ENCODE measurements at places on chromosomes 2 and 18.

GRCh38 chr2:197628043-197628500, 47.3 kb downstream of the RFTN2 start:
- no peak for DNase-seq

- DNase-seq, result no peak
Observed at GRCh38 chr2:27932396-27932795, 41.9 kb downstream of the BABAM2 start.

GRCh38 chr18:61896757-61897156, 4.0 kb upstream of the RNF152 start:
- DNase-seq, result no peak

DNA sequence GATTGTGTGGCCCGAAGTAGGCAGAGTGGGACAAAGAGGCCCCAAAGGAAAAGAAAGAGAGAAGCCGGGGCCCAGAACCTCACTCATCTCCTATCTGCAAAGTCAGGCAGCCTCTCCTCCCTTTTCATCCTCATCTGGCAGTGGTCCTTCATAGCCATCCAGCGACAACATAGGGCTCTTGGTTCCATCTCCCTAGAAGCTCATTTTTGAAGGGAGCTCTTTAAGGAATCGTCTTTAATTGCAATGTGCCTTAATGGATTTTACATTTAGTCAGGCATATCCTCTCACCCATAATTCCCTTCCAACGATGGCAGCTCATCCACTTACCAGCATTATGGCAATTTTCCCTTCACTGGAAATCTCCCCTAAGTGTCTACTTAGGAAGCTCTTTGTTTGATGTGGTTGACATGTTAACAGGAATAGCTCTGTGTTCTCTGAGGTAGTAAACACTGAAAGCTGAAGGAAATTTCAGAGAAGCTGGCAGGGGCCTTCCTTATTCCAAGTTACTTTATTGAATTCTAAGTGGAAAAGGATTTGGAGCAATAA, 780.6 kb downstream of the TSN start:
- no peak for DNase-seq

GRCh38 chr18:49082714-49083688, 132.2 kb upstream of the SMAD7 start:
- DNase-seq, result no peak

DNA sequence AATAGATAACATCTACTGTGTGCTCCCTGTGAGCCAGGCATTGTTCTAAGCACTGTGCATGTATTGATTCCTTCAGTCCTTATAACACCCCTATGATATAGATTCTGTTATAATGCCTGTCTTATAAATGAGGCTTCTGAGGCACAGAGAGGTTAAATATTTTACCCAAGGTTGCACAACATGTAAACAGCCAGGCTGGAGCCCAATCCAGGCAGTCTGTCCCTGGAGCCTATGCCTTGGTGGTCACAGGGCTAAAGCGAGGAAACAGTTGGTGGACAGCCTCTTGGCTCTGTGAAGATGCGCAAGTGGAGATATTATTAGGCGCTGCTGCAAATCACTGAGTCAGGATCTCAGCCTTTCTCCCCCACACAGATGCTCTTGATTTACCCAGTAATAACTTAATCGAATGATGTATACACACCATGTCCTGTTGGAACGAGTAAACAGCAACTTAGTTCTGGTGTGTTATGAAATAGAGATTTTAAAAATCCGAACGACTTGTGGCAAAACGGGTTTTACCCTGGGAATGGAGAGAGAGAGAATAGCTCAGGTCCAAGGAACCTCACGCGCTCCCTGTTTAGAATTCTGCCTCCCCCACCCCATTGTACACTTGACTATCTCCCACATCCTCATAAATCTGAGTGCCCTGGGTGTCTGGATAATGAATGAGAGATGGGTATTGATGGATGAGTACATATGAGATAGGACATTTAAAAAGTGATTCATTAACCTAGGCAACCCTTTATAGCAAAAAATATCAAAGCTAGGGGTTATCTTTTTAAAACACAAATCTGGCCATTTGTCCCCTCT, 231.9 kb downstream of the BCL2 start:
- no peak for DNase-seq

- DNase-seq, result no peak
Observed at GRCh38 chr2:215507136-215507535, 71.3 kb upstream of the FN1 start.

GRCh38 chr2:171142398-171142797, 18.3 kb downstream of the TLK1 start:
- DNase-seq, result no peak

GRCh38 chr18:36194600-36195315, 7.5 kb downstream of the MOCOS start:
- DNase-seq, result no peak

- DNase-seq, result no peak
Observed at GRCh38 chr2:191274413-191274815, 29.2 kb downstream of the MYO1B start.

DNA sequence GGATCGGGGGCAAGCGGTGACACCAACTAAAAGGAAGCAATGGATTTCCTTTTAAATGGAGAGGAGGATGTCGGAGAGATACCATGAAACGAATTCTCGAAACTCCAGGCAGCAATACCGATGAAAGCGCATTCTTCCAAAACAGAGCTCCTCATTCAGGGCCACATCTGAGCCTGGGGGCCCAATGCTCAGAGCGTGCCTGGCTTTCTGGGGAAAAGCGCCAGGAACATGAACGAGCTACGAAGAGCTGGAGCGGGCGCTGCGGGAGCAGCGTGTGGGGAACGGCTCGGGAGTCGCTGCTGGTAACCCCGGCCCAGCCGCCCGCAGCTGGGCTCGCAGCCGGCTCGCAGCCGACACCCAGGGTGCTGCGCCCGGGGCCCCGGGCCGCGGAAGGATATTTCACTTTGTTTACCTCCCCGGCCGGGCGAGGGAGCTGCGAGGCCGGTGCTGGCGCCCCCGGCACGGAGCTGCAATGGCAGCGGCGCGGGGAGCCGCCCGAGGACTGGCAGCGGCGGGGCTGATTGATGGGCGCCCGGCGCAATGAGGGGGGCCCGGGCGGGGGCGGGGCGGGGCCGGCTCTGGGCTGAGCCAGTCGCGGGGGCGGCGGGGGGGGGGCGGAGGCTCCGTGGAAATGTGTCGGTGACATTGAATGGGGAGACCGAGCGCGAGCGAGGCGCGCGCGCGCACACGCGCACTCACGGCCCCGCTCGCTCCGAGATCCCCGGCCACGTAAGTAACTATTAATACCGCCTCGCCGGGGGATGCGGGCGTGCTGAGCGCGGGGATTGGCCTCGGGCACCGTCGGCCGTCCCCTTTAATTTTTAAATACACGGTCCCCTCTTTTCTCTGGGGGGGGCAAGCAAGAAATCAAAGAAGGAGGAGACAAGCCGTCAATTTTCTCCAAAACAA, at the start of gene TRIB2:
TRIB2 (plus strand) TSS at position 655 of the 909 bp plus-strand sequence. CDS start 1,372 bp downstream, outside the sequence.
- peak; percentile 80 for DNase-seq

DNA sequence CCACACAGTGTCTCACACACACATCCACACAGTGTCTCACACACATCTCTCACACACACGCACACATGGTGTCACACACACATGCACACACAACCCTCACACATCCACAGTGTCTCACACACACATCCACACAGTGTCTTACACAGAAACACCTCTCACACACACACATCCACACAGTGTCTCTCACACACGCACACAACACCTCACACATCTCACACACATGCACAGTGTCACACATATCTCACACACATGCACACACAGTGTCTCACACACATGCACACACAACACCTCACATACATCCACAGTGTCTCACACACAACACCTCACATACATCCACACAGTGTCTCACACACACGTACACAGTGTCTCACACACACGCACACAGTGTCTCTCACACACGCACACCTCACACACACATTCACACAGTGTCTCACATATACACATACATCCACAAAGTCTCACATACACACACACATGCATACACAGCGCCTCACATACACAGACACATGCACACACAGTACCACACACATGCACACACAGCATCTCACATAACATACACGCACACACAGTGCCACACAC, 473.9 kb upstream of the HS6ST1 start:
- DNase-seq, result no peak

- DNase-seq, result no peak
Observed at GRCh38 chr18:74395648-74396154, 61.4 kb downstream of the DIPK1C start.

DNA sequence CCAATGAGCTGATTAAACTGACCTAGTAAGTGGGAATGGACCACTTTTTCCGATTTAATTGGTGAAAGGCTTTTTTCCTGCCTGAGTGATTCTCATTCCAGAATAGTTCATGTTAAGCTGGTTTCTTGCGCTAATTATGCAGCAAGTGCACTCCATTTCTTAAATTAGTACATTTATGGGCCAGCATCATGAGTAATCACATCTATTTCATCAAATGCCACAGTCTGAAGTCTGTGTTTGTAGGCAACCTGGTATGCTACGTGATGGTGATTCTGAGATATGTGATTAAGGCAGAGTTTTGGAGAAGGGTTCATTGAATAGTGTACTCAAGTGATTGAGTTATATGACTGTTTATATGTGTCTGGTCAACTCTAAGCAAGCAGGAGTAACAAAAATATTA, 128.0 kb upstream of the BOD1L2 start:
- no peak for DNase-seq

DNA sequence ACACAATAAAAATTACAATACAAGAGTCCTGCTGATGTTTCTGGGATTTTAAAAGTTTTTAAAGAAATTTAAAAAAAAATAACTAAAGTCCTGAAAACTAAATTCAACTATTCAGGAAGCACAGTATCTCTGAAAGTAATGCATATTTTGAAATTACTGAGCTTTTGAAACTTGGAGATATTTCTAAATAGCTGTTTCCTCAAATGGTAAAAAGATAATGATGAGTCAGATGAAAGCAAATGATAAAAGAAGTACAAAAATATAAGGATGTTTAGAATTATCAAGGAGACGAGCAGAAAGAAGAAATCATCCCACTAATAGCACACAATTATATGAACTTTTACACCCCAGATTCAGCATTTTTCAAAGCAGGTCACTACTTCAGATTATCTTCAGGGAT, 90.2 kb upstream of the SLC25A52 start:
- DNase-seq, result no peak

- DNase-seq, result no peak
Observed at GRCh38 chr18:75160364-75160763, 48.6 kb downstream of the PTGR3 start.

- no peak for DNase-seq
Observed at GRCh38 chr18:54736981-54737380, 91.3 kb upstream of the RAB27B start.

GRCh38 chr2:180507028-180507427, 473.4 kb upstream of the UBE2E3 start:
- DNase-seq, result no peak

GRCh38 chr2:45220227-45220626, 211.0 kb upstream of the SIX2 start:
- DNase-seq, result no peak

GRCh38 chr2:22056621-22057132, 932.9 kb downstream of the TDRD15 start:
- no peak for DNase-seq

DNA sequence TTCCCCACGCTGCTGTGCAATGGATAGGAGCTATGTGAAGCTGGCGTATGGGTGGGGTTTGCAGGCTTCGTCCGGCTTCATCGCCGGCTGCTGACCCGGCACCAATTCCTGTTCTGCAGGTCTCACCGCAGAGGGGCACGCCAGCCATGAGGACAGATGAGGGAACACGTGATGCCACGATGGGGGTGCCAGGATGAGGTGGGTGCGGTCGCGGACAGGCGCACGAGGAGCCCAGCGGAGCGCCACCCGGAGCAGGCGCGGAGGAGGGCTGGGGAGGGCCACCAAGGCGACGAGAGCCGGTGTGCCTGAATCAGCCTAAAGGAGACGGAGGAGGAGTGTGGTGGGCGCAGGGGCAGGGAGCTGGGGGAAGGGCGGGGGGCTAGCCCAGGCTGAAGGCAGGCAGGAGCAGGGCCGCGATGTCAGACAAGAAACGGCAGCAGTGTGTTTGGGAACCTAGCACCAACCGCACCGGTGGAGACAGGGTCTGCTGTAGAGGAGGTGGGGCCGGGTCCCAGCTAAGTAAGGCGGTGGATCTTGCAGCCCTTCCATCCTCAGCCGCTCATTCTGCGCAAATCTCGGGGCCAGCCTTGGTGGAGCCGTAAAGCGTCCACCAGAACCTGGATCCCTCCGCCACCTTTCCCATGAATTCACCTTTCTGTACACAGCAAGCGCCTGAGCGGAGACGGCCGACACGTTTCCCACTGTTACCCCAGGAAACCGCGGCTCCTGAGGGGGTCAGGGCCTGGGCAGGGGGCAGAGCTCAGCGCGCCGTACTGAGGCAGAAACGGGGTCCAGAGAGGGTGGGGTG, 17.0 kb upstream of the CD8A start:
- no peak for DNase-seq

DNA sequence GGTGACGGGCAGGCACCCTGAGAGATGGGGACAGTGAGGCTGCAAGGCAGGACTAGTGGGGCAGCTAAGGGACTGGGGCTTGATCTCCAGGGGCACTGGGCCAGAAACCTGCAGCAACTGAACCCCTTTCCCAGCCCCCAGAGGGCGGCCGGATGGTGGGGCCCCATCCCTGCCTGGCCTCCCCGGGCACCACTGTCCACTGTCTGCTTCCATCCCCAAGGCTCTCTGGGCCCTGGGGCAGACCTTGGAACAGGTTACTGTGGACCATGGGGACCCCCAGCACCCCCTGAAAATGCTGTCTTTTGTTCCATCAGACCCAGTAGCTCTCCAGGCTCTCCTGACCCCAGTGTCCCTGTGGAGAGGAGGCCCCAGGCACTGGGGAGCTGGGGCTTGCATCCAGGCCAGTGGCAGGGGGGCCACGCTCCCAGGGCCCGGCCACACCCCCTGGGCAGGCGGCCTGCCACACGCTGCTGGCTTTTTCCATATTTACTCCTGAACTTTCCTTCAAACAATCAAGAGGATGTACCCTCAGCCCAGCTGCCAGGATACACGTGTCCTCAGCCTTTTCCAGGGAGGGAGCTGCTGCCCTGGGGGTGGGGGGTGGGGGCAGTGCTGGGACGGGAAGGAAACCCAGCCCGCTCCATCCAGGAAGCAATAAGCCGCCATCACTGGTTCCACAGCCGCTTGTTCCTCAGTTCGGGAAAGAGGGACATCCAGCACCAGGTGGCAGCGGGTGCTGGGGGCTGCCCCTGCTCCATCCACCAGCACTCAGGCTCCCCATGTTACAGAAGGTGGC, 102.3 kb upstream of the ODC1 start:
- no peak for DNase-seq

DNA sequence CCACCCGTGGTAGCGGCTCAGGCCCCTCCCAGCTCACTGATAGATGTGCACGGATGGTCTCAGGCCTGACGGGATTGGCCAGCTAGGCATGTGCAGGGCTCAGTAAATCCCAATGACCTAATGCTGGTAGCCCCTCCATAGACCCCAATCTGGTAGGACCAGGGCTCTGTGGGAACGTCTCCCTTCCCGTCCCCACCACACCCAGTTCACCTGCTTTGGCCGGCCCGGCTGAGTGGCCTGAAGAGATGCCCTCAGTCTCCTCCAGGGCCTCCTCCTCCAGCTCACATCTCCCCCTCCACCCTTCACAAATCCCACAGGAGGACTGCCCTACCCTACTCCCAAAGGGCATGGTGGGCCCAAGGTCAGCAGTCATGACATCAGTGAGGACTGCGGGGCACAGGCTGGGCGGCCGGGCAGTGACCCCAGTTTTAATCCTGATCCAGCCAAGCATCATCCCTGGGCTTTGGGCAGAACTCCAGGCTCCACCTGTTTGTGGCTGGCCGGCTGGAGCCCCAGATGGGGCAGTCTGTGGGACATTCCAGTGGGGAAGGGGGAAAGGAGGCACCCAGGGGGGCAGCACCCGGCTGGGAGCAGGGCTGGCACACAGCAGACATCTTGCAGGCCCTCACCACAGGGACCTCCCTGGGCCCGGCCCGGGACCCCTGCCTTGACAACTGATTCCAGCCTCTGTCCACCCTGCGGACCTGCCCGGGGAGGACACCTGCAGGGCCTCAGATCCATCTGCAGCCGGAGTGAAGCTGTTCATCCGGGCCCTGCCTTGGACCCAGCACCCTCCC, 2.3 kb downstream of the KIF1A start:
- DNase-seq, result no peak
